Urinary bladder (tissue), 4 donors: ENCODE measurements at places on chromosomes 3 and 15. TPM values are rescaled to one million over a fixed set of nuclear protein-coding genes. Genes with fewer than 3 reads are reported as not detected.

DNA sequence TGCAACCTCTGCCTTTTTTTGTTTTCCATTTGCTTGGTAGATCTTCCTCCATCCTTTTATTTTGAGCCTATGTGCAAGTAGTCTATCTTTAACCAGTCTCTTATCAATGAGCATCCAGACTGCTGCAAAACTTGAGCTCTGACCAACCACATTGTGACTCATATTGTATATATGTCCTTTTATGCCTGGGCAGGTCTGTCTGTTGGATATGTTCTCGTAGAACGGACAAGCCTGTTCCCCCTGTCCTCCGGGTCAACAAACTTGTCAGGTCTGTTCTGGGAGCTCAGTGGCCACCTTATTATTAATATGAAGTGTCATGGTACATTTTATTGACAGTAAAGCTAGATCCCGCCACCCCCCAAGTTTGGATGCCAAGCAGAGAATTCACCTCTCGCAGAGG lies 252.9 kb upstream of the ST8SIA2 start:
- no peak for DNase-seq

Gene GRK7
- 0.16 TPM for total RNA-seq

DNA sequence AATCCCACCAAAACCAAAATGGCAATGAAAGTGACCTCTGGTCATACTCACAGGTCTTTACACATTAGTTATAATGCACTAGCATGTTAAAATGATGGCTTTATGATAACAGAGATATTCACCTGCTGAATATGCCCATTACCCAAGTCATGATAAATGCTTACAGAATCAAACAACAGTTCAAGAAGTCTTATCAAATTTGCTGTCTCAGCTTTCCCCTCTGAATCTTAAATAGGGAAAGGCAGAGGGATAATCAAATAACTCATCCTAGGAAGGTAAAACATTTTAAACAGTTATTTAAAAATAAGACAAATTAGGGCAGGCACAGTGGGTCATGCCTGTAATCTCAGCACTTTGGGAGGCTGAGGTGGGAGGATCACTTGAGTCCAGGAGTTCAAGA lies 52.8 kb upstream of the CRBN start:
- DNase-seq: no peak

DNA sequence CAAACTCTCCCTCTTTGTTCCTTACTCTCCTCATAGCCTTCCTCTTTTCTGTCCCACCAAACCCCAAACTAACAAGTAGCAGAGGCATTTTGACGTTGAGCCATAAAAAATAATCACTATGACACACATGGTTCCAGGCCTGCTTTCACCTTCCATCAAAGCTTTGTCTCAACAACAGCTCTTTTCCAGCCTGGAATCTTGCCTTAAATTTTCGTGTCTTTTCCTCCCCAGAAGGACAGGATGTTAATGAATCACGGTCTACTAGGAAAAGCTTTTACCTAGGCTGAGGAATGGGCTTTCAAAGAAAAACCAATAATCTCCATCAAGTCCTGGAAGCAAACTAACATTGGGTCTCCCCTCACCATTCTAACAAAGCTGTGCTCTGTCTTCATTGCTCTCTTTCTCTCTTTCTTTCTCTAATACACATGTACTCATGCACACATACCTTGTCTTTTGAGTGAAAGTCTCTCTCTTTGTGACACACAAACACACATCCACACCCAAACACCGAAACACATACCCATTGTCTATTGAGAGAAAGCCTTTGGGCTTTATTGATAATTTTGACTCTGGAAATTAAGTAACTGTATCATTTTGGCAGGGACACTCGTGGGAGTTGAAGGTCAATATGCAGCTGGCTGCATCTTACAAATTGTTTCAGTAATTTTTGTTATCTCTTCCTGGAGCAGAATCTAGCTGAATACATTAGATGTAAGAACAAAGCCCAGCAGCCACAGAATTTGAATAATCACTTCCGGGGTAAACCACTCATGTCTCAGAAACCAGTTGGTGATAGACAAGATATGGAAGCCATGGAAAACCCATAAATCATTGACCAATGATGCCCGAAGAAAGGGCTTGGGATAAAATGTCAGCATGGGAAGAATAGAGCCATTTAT lies 107.4 kb upstream of the SLC4A7 start:
- no peak for DNase-seq

DNA sequence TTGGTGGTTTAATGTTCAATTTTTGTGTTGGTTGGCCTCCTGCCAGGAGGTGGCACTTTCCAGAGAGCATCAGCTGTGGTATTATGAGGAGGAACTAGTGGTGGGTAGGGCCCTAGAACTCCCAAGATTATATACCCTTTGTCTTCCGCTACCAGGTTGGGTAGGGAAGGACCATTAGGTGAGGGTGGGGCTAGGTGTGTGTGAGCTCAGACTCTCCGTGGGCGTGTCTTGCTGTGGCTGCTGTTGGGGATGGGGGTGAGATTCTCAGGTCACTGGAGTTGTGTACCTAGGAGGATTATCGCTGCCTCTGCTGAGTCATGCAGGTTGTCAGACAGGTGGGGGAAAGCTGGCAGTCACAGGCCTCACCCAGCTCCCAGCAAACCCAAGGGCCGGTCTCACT lies 187.1 kb downstream of the DPH6 start:
- DNase-seq: no peak

Gene SI
- total RNA-seq: not detected

GRCh38 chr3:192284443-192285072 lies 442.8 kb downstream of the FGF12 start:
- no peak for DNase-seq

- no peak for DNase-seq
Observed at GRCh38 chr3:50163572-50164455, 8.7 kb downstream of the SEMA3F start.

- DNase-seq: no peak
Observed at GRCh38 chr3:126067959-126068358, 16.0 kb downstream of the SLC41A3 start.

DNA sequence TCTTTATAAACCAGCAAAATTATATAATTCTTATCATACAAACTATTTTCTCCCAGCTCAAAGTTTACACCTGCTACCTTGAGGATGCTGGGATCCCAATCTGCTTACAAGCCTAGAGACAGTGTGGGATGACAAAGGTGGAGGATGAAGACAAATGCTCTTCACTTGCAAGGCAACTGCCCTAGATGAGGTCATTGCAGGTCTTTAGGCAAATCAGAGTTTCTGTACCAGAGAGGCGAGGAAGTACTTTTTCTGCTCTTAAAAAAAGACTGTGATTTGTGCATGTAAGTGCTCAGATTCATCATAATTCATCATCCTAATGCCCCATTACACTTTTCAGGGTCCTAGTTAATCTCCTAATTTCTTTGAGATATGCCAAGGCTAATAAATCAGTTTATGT lies 376.1 kb downstream of the ZPLD1 start:
- DNase-seq: no peak

- DNase-seq: no peak
Observed at GRCh38 chr3:127457546-127458145, 132.9 kb downstream of the TPRA1 start.

- no peak for DNase-seq
Observed at GRCh38 chr3:156721687-156722618, 47.6 kb downstream of the TIPARP start.

DNA sequence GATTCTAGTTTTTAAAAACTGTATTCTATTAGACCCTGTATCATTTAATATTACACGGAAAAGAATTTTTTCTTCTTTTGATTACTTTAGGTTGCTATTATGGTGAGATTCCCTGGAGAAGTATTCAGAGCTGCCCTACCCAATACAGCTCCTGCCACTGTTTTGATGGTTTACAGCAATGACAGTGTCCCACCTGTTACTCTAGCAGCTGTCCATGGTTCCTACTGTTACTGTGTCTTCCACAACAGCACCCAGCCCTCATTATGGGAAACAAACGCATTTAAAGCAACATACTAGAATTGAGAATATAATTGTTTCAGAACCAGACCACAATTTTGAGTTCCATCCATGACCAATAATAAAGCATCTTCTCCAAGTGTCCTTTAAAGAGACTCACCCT lies 450.7 kb downstream of the SHQ1 start:
- DNase-seq: no peak

- no peak for DNase-seq
Observed at GRCh38 chr3:8445861-8446260, 55.8 kb upstream of the LMCD1 start.

Gene DAZL
- total RNA-seq: not detected

Gene SNTN
- not detected for total RNA-seq

- no peak for DNase-seq
Observed at GRCh38 chr3:34357461-34357860, 559.0 kb downstream of the PDCD6IP start.

DNA sequence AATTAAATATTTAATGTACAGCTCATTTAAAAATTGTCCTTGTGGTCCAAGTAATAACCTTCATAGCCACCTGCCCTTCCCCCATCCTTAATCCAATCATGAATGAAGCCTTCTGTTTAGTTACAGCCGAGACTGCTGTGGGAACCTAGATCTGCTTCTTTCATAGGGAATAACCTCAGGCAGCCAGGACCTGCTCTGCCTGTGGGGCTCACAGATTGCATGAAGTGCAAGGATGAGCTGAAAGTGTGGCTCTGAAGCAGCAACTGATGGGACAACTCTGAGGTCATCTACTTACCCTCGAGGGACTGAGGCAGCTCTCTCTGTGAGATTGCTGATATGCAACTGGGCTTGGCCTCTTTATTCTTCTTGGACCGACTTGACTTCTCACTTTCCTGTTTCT lies 169.8 kb downstream of the POTEB3 start:
- DNase-seq: no peak

Gene SIDT1
- total RNA-seq: 25.7 TPM

- DNase-seq: no peak
Observed at GRCh38 chr15:44910981-44911625, 45.4 kb upstream of the TERB2 start.

Gene KLHDC8B
- 27.3 TPM for total RNA-seq

Gene ALDH1A3
- 11.2 TPM for total RNA-seq

- DNase-seq: no peak
Observed at GRCh38 chr3:31067004-31067403, 172.5 kb upstream of the GADL1 start.

GRCh38 chr15:87761736-87762509 lies 494.6 kb downstream of the NTRK3 start:
- DNase-seq: no peak

DNA sequence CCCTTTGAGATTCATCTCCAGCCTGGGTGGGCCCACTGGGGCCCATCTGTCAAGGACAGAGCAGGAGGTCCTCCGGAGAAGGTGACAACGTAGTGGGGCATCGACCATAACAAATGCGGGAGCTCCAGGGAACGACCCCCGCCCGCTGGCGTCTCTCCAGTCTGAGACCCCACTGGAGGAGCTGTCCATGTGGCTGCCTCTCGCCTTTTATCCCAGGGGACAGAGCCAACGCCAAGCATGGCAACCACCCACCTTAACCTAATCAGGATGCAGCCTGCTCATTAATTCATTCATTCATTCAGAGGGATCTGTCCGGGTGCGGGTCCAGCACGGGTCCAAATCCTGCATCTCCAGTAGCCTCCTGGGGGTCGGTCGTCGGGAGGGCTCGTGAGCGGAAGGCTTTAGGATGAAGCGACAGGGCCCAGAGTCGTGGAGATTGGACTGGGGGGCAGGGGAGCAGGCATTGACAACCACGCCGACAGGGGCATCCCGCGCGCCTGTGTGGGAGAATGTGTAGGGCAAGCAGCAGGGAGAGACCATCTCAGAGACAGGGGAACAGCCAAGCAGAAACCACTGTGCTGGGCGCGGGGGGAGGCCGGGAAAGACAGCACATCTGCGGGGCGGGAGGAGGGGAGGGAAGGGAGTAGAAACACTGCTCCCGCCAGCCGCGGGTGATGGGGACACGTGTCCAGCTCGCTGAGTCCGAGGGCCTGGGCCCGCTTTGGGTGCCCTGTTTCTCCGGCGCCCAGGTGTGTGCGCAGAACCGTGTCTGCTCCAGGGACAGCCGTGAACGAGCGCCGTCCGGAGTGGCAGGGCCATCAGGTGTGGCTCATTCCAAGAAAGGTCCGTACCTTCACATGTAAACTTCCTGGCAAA lies 1.9 kb downstream of the PIGZ start:
- no peak for DNase-seq

DNA sequence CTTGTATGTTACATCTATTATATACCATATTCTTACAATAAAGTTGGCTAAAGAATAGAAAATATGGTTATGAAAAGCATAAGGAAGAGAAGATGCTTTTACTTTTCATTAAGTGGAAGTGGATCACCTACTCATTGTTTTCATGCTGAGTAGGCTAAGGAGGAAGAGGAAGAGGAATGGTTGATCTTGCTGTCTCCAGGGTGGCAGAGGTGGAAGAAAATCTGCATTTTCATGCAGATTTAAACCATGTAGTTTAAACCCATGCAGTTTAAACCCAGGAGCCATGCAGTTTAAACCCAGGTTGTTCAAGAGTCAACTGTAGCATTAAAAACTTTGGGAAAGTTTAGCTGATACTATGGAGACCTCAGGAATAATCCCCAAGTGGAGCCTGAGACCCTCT lies 214.8 kb upstream of the NAALADL2 start:
- no peak for DNase-seq

DNA sequence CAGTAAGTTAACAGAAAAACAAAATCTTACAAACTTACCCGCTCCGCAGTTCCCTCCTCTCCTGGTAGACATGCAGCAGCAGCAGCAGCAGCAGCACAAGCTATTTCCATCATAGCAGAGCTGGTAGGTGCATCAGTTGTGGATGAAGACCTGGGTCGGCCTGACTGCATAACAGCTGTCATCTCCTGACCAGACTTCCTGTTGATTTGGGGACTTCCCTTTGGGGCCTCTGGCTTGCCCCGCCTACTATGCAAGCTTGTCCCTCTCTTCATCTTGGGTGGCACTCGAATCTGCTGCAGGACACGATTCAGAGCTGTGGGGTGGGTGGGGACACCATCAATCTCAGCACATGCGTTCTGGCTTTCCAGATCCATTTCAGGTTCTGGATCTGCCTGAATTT lies 65.7 kb downstream of the TMCC1 start:
- no peak for DNase-seq
